Left renal pelvis (tissue), 4 donors: ENCODE measurements at places on chromosomes 7 and 10. TPM values are rescaled to one million over a fixed set of nuclear protein-coding genes. Genes with fewer than 3 reads are reported as not detected.

PNLIP gene
- not detected for polyA plus RNA-seq

ZNF775 gene
- polyA plus RNA-seq = 3.8 TPM

ANKRD61 gene
- 1.5 TPM for polyA plus RNA-seq

CPA1 gene
- polyA plus RNA-seq = 2.0 TPM

DNA sequence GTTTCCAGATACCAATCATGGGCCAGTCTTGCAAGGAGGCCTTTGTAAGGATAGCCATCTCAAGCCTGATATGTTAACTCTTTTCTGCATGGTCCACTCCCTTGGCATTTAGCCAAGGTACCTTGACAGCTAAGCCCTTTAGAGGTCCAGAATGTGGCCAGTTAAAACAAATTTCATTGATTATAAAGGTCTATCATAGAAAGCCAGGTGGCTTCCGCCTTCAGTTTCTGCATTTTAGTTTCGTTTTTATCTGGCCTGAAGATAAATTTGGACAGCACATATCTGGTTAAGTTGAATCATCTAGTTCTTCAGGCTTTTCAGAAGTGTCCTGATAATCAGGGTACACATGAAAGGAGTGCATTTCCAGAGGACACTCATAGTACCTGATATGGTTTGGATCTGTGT, 30.7 kb downstream of the ANKIB1 start:
- DNase-seq = no peak

GRCh38 chr7:68244389-68244788, 1247.8 kb downstream of the TYW1 start:
- DNase-seq = no peak

DNA sequence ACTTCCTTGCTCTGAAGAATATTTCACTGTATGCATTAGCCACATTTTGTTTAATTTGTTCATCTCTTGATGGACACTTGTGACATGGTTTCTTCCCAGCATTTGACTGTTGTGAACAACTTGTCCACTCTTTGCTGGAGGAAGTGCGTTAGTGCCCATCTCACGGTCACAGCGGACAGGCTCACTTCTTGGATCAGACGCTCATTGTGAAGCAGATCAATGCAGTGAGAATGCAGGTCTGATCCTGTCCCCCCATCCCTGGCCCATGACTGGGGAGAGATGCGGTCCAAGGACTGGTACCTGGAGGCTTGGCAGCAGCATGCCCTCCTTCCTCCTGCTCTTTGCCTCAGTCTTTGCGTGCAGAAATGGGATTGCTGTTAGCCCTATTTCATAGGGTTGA, 41.5 kb downstream of the DOCK1 start:
- no peak for DNase-seq

GRCh38 chr10:22655312-22655981, 58.9 kb downstream of the PIP4K2A start:
- DNase-seq = no peak

DNA sequence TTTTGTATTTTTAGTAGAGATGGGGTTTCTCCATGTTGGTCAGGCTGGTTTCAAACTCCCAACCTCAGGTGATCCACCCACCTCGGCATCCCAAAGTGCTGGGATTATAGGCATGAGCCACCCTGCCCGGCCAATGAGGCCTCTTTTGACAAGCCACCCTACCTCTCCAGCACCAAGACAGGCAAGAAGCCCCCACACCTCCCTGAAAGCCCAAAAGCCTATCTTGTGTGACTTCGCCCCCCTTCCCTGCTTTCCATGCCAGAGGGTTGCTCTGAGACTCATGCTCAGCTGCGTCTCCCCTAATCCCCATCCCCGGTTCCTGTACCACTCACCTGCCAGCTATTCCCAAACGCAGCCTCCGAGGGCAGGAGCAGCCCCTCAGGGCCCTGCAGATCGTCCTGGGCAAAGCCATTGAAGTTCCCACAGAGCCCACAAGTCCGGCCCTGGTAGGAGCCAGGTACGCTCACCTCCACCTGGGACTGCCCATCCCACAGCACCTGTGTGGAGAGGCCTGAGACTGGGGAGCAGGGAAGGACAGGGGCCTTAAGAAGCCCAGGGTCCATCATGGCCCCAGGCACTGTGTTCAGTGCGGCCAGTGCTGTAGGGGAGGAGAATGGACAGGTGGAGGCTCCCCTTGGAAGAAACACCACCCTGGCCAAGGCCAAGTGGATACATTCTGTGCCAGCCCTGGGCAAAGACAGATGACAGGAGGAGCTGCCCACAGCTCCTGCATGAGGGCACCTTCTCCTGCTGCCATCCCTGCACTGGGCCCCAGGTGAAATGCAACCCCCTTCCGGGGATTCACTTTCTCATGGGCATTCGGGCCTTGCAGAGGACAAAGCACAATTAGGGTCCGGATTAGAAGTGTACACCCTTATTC, 15.8 kb downstream of the ATP6V1F start:
- DNase-seq = no peak

DNA sequence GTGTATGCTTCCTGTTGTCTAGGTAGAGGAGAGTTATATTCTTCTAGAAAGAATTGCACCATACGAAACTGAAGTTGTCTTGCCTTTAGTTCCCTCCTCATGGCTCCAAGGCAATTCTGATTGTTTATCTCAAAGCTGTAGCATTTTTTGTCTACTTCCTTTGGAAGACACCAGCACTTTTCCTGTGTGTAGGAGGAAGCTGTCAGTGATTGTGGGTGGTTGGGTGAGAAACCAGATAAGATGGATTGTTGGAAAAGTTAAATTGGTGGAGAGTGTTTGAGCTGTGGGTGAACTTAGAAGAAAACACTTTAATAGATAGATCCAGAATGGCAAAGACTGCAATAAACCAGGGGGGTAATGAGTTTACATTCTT, 12.1 kb upstream of the CSTF2T start:
- DNase-seq = no peak

GRCh38 chr10:88045096-88045495, 181.7 kb downstream of the PTEN start:
- DNase-seq = no peak

DNA sequence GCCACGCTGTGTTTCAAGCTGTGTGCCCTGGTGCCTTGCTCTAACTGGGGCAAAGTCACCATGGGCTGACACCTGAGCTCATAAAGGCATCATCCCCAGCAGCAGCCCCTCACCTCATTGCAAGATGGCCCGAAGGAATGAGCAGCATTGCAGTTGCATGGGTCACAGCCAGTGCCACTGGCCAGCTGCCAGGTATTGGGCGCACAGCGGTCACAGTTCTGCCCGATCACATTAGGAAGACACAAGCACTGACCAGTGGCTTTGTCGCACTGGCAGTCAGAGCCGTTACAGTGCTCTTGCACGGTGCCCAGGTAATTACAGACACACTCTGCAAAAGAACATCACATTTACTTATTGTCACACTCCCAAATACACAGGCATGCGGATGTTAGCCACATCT, 51.1 kb downstream of the LAMB1 start:
- no peak for DNase-seq

GRCh38 chr7:55641273-55641691, 69.0 kb upstream of the VOPP1 start:
- DNase-seq = peak; percentile 55
